NCI-H1694 treated with DMSO at 0.1 percent for 48 hours (cell line): ENCODE measurements at places on chromosomes 4 and X.

DNA sequence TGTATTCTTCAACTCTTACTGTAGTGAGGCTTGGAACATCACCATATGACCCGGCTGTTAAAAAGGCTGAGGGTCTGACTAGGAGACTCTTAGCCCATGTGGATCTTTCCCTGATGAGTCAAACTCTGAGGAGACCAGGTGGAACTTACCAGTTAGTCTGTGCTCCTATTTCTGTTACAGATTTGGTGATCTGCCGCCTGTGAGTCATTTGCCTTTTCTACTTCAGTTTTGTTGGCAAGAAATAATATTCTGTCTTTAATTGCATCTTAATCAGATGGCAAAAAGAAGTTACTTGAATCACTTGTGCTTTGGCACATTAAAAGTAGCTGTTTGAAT, 48.4 kb downstream of the MTM1 start:
- no peak for DNase-seq

DNA sequence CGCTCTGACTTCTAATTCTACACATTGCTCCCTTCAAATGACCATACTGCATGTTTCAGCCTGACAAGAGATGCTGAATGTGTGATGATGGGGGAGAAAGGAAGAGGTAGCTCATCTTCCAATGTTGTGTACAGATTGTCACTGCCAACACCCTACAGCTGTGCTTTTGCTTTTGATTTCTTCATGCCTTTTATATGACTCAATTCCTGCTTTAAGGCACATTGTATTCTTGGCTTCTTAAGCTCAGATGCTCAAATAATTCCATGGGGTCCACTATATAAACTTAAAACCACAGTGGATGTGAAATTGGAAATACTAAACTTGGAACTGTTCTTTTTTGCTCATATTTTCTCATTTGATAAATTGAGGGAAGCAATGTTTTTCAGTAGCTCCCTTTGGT, 183.2 kb upstream of the WDFY3 start:
- no peak for DNase-seq

DNA sequence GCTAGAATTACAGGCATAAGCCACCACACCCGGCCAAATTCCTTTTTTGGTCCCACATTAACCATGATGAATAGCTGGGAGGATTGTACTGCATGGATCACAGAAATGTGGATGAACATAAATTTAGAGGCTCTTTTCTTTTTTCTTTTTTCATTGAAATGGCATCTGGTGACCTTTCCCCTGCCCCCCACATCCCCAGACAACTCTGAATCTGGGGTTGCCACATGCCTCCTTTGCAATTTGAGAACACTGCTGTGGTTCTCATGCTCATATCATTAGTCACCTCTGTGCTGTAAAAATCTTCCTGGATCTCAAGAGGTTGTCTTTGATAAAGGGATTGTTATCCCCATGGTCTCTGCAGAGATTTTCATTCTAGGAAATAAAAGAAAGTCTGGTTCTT, 22.8 kb upstream of the FMR1NB start:
- DNase-seq: no peak

DNA sequence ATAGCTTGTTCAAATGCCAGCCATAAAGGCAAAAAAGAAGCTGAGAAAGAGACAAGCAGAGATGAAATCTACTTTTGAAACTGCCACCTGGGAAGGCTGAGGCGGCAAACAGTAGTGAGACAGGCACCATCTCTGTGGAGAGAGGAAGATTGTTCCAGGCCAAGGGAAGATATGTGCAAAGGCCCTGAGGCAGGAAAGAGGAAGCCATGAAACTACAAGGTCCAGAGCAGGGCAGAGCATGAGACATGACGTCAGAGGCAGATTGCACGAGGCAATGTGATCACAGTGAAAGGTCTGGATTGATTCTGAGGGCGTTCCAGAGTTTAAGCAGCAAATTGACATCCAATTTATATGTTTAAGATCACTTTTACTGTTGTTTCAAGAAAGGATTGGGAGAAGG, 226.1 kb downstream of the QDPR start:
- no peak for DNase-seq

DNA sequence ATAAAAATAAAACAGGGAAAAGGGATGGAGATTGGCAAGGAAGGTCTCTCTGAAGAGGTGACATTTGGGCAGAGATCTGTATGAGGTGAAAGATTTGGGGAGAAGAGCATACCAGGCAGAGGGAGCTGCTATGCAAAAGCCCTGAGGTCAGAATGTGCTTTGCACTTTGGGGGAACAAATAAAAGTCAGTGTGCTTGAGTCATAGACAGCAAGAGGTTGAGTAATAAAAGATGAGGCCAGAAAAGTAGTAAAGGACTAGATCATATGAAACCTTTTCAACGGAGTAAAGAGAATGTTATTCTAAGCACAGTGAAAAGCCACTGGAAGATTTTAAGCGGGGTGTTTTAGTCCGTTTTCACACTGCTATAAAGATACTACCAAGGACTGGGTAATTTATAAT, 76.5 kb upstream of the TEX13A start:
- DNase-seq: no peak

- DNase-seq: no peak
Measured at GRCh38 chr4:76055016-76055415, 19.1 kb upstream of the CXCL11 start.

DNA sequence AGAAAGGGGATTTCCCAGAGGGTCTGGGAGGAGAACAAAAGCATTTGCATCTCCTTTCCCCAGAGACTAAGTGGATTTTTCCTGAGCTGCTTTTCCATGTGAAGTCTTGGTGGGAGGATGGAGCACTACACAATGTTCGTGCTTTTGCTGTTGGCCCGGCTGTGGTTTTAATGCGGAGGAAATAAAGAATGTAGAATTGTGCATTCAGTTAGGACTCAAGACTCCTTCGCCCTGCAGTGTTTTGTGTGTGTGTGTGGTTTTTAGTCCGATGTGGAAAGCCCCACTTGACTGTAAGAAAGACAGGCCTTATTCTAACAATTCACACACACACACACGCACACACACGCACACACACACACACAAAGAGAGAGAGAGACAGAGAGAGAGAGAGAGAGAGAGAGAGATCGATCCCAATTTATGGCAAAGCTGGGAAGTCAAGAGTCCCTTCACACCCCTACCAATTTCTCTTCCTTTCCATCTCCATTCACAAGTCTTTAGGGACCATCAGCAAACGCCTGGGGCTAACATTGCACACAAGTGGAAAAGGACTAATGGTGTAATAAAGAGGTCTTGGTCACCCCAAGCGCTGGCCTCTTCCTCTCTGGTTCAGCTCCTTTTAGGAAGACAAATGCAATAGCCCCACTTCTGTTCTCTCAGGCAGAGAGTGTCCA, 44.2 kb downstream of the CLDN34 start:
- no peak for DNase-seq
